ENCODE measurements at places on chromosomes 6 and 20. TPM values are rescaled to one million over a fixed set of nuclear protein-coding genes. Genes with fewer than 3 reads are reported as not detected.

DNA sequence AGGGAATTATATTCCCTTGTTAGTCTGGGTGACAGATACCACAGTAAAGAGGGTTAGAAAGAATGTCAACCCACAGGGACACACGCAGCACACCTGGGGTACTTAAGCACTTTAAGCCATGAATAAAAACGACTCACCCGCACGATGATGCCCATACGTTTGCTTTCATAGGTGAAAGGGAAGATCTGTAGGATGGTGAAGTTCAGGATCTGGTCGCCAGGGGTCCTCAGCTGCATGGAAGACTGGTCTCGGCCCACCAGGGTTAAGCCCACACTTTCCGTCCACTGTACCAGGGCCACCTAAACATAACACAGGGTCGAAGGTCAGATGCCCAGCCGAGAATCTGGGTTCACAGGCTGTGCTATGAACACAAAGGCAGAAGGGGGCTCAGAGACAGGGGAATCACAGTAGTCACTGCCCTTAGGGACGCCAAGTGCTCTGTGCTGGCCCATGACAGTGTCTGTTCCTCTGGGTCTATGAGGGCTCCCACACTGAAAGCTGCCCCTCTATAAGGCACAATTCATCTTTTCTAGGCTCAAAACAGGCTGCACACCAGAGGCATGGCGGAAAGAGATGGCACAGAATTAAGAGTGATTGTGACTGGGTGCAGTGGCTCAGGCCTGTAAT, 96.8 kb upstream of the NFATC2 start:
- peak; percentile 51 for DNase-seq

DNA sequence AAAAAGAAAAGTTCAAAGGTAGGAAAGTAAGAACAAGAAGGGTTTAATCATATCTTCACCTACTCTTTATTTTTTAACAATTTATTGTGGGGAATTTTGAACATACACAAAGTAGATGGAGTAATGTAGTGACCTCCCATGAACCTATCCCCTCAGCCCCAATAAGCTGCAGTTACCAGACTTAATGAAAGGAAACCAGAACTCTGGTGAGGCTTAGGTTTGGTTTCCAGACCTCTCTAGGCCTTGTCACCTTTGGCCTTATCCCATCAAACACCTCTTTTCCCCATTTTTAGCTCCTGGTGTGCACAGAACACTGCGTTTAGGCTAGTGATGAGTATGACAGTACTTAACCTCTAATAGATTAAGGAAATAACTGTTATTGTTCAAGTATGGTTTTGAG, 42.0 kb downstream of the CBFA2T2 start:
- no peak for DNase-seq

DNA sequence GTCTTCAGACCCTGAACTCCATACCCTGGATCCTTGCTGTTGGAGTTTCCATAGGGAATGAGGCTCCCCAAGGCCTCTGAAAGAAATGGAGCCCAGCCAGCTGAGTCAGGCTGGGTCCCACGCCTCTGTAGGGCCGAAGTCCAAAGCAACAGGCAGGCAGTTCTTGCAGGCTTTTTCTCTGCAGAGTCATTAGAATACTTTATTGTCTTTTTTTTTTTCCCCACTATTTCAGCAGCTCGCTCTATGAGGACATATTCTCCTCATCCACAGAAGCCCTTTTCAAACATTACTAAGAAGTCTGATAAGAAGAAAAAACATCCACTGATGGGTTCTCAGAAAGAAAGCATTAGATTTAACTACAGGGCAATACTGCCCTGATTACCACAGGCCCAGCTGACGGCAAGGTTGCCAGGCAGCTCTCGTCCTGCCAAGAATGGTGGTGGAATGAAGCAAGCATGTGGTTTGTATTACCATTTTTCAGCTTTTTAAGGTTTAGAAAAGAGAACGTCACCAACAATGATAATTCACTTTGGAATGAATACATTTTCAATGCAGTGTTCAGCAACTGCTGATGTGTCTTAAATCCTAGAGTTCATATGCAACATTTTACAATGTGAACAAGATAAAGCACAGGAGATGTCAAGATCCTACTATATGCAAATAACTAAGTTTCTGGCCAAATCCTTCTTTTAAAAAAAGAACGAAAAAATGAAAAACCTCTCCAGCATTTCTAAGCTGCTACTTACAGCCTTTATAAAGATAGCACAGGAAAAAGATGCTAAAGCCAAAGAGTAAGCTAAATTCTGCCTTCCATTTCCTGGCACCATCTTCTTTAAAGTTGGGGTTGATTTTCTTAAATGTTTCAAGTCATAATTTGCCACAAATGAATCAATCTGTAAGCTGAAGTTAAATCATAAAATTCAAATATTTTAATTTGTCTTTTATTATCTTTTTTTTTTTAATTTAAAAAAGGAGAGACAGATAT, 223.6 kb upstream of the CITED2 start:
- DNase-seq, result no peak

- no peak for DNase-seq
Measured at GRCh38 chr20:6784210-6784631, 16.7 kb downstream of the BMP2 start.

GRCh38 chr6:111596784-111597183, 8.9 kb downstream of the TRAF3IP2 start:
- DNase-seq, result no peak

GRCh38 chr20:43961541-43962471, 47.2 kb downstream of the TOX2 start:
- DNase-seq, result no peak

DNA sequence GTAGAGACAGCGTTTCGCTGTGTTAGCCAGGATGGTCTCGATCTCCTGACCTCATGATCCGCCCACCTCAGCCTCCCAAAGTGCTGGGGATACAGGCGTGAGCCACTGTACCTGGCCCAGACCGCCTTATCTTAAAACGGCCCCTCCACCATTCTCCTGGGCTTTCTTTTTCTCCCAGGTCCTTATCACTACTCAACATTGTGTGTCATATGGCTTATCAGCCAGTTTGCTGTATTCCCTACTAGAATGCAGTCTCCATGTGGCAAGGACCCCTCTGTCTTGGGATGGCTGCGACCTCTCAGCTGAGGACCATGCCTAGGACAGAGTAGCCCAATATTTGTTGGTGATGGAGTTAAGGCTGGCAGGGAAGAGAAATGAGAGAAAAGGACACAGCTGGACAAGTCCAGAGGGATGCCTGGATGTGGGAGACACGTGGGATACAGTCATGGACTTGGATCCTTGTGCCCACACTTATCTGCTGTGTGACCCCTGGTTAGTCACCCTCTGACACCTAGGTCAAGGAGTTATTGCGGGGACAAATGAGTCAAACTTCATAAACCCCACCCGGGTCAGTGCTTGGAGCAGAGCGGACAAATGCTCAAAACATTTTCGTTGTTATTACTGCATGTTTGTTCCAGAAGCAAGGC, 24.0 kb downstream of the ADA start:
- DNase-seq, result no peak

- DNase-seq, result no peak
Measured at GRCh38 chr6:46888578-46888977, 33.2 kb downstream of the ADGRF5 start.

DNA sequence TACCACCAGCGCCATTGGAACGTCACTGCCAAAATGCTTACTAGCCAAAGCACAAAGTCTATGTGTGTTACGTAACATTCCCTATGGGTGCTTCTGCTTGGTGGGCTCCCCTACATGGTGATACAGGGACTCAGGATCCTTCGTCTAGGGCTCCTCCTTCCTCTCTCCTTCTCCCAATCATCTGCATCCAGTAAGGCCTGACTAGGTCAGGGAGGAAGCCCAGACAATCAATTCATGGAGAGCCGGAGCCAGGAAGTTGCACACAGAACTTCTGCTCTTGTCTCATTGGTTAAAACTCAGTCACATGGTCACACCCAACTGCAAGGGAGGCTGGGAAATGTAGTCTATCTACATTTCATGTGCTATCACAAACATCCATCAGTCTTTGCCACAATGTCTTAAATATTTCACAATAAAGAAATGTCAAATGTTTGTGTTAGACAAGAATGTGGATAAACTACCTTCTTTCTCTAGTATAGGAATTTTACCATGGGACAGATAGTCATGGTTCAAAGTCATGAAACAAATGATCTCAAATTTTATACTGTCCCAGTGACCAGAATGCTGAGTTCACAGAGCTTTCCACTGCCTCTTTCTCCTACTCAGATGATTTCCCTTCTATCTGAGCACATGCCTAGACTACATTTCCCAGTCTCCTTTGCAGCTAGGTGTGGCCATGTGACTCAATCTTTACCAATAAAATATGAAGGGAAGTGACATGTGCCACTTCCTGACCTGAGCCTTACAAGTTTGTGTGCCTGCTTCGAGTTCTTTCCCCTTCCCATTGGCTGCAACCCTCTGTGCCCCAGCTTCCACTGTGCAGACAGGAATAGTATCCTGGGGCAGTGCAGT, 9.3 kb upstream of the KCNK15 start:
- no peak for DNase-seq

DNA sequence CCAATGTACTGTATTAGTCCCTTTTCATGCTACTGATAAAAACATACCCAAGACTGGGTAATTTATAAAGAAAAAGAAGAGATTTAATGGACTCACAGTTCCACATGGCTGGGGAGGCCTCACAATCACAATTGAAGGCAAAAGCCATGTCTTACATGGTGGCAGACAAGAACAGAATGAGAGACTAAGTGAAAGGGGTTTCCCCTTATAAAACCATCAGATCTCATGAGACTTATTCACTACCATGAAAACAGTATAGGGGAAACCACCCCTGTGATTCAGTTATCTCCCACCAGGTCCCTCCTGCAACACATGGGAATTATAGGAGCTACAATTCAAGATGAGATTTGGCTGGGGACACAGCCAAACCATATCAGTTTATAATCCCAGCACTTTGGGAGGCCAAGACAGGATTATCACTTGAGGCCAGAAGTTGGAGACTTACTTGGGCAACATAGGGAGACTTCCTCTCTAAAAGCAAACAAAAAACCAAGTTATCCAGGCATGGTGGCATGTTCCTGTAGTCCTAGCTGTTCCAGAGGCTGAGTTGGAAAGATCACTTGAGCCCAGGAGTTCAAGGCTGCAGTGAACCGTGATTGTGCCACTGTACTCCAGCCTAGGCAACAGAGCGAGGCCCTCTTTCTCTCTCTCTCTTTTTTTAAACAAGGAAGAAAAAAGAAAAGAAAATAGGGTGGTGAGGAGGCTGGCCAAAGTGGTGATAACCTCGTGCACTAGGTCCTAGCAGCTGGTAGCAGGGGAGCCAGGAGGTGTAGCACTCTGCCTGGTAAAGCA, 22.9 kb upstream of the DDR1 start:
- no peak for DNase-seq

POM121L2 gene
- not detected for total RNA-seq

TNFRSF6B gene
- 1.2 TPM for total RNA-seq

THBS2 gene
- total RNA-seq, result 0.12 TPM

Data from T-cell (primary cell).